Activated CD4-positive, alpha-beta memory T cell treated with anti-CD3 and anti-CD28 coated beads, Interleukin-2, amount 10 ng/mL, durations not matched to agents 7 days and 5 days (primary cell): ENCODE measurements at places on chromosomes 12 and 14.
A peak's percentile ranks its signal among the peaks of the same experiment; 100 is the strongest.

DNA sequence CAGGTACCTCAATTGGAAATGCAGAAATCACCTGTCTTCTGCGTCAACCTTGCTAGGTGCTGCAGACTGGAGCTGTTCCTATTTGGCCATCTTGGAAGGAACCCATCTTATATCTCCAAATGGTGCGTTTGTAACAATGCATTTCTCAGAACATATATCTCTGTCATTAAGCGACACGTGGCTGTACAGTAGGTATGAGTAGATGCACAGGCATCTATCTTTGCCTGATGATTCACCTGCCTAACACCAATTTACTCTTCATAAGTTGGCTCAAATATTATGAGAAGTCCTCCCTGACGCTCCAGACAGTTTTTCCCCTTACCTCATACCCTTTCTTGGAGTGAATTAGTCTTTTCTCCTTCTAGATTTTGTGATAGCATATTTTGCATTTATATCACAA is 44.2 kb downstream of the GPR137C start:
- H3K27ac ChIP-seq: no peak overlapping the region
- H3K4me3 ChIP-seq: no peak overlapping the region
- no peak for DNase-seq
- H3K27me3 ChIP-seq: peaks cover 21% of the 10 kb centered on the region

- DNase-seq: peak; percentile 74
- H3K4me3 ChIP-seq: peak overlapping the region; percentile 59
- H3K27me3 ChIP-seq: no peaks in the 10 kb centered on the region
- peaks cover 35% of the 10 kb centered on the region for H3K36me3 ChIP-seq
Observed at GRCh38 chr12:121637231-121637914, 11.0 kb downstream of the ORAI1 start.

GRCh38 chr12:123681605-123682004 is 10.7 kb downstream of the TCTN2 start:
- H3K4me3 ChIP-seq: no peak overlapping the region
- peaks cover 4% of the 10 kb centered on the region for H3K4me1 ChIP-seq
- no peaks in the 10 kb centered on the region for H3K27me3 ChIP-seq

GRCh38 chr14:65604535-65604934 is 192.0 kb downstream of the FUT8 start:
- DNase-seq: no peak
- peaks cover 2% of the 10 kb centered on the region for H3K36me3 ChIP-seq
- no peaks in the 10 kb centered on the region for H3K27me3 ChIP-seq
- H3K27ac ChIP-seq: no peak overlapping the region
- peaks cover 2% of the 10 kb centered on the region for H3K4me1 ChIP-seq

DNA sequence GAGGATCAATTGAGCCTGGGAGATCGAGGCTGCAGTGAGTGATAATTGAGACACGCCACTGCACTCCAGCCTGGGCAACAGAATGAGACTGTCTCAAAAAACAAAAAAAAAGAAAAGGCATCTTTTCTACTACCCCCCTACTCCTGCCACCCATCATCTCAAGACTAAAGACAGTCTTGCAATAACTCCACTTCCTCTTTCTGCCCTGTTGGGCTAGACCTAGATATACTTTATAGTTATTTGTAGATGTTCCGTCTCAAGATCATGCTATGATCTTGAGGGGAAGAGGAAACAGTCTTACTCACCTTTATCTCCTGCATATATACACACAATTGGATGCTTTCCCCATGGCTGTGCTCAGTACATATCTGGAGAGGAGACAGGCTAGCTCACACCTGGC is 12.1 kb upstream of the ESPL1 start:
- no peak overlapping the region for H3K4me3 ChIP-seq
- H3K36me3 ChIP-seq: peaks cover 25% of the 10 kb centered on the region
- H3K27me3 ChIP-seq: no peaks in the 10 kb centered on the region
- H3K27ac ChIP-seq: no peak overlapping the region
- H3K4me1 ChIP-seq: peaks cover 52% of the 10 kb centered on the region
- no peak for DNase-seq

- H3K27ac ChIP-seq: no peak overlapping the region
- no peaks in the 10 kb centered on the region for H3K36me3 ChIP-seq
- H3K4me1 ChIP-seq: peaks cover 4% of the 10 kb centered on the region
- no peak for DNase-seq
- no peak overlapping the region for H3K4me3 ChIP-seq
Observed at GRCh38 chr12:123114304-123115083, 36.4 kb downstream of the PITPNM2 start.
